ENCODE measurements at places on chromosomes 3 and 15. TPM values are rescaled to one million over a fixed set of nuclear protein-coding genes. Genes with fewer than 3 reads are reported as not detected.

Gene LMAN1L
- not detected for total RNA-seq

Gene SOX2
- total RNA-seq, result not detected

Gene PAQR5
- total RNA-seq, result under 0.01 TPM

Gene UBAP1L
- total RNA-seq, result 2.7 TPM

Gene COX5A
- 79.2 TPM for total RNA-seq

Gene FANCD2OS
- total RNA-seq, result not detected

Gene SLC24A5
- total RNA-seq, result not detected

Gene PLA1A
- total RNA-seq, result 14.8 TPM

Gene ACTR8
- total RNA-seq, result 38.9 TPM

Gene SPINK8
- not detected for total RNA-seq
